ENCODE measurements at places on chromosomes 7 and 10.

- DNase-seq = no peak
Measured at GRCh38 chr10:14740684-14741247, 33.9 kb downstream of the FAM107B start.

DNA sequence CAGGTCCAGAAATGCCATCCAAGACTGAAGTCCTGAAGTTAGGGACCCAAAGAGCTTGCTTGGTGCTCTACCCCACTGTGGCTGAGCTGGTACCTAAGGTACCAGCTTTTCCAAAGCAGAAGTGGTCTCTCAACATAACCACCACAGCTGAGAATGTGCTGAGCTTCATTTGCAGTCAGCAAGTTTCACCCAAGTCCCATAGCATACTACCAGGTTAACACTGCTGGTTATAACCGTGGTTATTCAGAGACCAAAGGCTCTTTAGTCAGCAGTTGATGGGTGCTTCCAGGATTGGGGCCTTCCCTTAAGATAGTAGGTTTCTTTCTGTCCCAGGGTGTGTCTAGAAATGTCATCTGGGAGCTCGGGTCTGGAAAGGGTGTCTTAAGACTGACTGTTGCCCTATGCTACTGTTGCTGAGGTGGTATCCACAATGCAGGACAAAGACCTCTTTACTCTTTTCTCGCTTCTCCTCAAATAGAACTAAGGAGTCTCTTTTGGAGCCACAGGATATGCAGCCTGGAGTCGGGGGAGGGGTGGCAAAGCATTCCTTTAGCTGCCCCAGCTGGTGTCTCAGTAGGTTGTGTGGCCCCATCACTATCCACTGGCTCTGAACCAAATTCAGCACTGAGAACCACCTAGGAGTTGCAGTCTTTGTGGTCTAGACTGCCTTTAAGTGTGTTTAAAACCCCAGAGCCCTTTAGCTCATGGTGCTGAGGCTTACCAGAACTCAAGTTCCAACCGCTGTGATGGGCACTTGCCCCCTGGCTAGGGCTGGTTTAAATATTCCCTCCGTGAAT is 354.9 kb upstream of the SEMA3C start:
- no peak for DNase-seq

DNA sequence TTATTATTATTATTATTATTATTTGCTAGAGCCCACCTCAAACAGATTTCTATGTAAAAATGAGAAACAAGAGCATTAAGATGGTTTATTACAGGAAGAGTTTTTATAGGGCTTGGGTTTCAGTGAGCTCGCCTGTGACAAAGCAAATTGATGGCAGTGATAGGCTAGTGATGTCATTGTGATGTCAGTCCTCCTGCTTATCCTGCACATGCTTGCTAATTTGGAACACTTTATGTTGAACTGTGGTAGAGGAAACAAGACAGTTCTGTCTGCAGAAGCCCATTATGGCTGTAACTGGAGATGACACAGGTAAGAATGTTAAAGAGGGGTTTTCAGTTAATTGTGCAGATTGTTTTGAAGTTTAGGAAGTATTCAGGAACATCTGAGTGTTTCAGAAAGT is 68.3 kb downstream of the CREM start:
- DNase-seq = peak; percentile 79

DNA sequence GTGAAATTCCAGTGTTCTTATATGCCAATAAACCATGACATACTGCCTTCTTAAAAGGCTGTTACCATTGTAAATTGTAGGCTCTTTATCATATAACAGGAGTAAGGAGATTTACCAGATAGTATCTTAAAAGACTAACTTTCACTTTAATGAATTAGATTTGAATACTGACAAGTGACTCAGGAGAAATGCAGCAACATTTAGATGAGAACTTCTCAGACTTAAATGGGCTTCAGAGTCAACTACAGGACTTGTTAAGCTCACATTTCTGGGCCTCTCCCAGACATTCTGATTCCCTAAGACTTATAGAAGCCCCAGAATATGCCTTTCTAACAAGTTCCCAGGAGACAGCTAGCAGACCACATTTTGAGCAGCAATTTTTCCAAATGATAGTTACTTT is 466.3 kb downstream of the ARL4A start:
- no peak for DNase-seq

DNA sequence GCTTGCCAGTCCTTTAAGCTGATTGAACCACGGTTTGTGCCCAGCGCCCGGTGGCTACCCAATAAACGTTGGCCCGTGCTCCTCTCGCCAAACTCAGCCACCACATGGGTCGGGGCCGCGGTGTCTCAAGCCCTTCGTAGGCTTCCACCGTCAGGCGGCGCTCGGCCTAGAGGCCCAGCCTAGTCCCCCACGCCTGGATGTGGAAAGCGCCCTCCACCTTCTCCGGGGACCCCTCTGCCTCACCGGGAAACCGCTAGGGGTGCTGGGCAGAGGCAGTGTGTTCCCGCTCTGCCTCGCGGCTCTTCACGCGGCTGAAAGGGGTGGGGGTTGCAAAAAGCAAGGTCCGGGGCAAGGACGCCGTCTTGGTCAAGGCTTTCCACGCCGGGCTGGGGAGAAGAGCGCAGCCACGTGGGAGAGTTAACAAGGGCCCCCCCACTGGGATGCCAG is 29.8 kb downstream of the LEP start:
- peak; percentile 77 for DNase-seq

DNA sequence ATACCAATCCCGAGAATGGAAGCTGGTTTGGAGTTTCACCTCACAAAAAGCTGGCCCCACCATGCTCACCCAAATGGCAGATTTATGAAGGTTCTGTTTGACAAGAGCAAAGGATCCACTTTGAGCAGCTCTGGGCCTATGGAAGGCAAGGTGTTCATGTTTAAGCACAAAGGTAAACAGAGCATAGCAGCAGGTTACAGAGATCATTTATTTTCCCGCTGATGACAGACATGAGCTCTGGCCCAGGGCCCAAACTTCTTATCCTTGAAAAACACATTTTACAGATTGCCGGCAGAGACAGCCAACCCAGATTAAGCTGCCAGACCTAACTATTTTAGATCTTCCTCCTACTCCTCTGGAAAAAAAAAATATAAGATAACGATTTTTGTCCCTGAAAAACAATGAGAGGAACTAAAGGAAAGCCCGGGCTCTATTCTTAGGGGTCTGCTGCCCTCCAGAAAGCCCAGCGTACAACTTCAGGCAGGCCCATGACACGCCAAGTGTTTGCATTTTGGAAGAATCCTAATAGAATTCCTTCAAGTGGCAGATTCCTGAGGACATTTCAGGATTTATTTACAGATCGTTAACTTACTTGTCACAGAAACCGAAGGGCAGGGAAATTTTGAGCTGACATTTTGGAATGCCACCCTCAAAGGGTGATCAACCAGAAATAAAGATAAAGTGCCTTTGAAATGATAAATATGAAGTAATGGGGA is 40.0 kb downstream of the SYPL1 start:
- DNase-seq = peak; percentile 83

DNA sequence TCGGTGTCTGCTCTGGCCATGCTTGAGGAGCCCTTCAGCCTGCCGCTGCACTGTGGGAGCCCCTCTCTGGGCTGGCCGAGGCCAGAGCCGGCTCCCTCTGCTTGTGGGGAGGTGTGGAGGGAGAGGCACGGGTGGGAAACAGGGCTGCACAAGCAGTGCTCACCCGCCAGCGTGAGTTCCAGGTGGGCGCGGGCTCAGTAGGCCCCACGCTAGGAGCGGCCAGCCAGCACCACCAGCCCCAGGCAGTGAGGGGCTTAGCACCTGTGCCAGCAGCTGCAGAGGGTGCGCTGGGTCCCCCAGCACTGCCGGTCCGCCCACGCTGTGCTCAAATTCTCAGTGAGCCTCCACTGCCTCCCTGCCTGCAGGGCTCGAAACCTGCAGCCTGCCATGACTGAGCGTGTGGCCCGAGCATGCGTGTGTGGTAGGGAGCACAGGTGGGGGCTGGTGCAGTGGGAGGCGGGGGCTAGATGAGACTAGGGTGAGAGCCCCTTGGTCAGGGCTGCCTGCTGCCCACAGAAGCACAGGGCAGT is 223.0 kb downstream of the ZNF248 start:
- DNase-seq = no peak

GRCh38 chr7:134395604-134396003 is 63.3 kb downstream of the AKR1B1 start:
- DNase-seq = no peak

- no peak for DNase-seq
Measured at GRCh38 chr10:32621969-32622368, 176.0 kb downstream of the CCDC7 start.

DNA sequence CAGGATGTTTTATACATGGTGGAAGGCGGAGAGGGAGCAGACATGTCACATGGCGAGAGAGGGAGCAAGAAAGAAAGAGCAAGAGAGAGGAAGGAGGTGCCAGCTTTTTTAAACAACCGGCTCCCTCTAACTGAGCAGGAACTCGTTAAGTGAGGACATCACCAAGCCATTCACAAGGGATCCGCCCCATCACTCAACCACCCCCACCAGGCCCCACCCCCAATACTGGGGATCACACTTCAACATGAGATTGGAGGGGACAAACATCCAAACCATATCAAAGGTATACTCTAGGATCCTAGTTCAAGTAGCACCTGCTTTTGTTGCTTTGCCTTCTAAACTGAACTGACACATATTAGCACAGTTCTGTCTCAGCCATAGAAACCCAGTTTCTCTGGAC is 141.9 kb upstream of the KLF14 start:
- no peak for DNase-seq

DNA sequence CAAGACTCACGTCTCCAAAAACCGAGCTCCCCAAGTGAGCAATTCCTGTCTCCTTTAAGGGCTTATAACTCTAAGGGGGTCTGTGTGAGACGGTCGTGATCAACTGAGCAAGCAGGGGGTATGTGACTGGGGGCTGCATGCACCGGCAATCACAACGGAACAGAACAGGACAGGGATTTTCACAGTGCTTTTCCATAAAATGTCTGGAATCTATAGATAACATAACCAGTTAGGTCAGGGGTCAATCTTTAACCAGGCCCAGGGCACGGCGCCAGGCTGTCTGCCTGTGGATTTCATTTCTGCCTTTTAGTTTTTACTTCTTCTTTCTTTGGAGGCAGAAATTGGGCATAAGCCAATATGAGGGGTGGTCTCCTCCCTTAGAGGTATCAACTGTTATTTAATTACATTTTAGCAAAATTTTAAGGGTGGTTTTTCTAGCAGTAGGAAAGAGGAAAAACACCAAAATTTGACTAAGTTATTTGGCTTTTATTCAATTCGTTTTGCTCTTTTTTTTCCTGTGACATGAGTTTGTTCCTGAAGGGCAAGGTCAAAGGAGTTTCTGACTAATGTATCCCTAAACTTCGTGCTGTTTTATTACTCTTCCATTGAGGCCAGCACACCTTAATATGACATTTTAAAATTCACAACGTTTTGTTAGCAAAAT is 121.4 kb upstream of the SEC61G start:
- DNase-seq = no peak

- peak; percentile 70 for DNase-seq
Measured at GRCh38 chr7:108014747-108015682, 12.1 kb upstream of the LAMB1 start.

DNA sequence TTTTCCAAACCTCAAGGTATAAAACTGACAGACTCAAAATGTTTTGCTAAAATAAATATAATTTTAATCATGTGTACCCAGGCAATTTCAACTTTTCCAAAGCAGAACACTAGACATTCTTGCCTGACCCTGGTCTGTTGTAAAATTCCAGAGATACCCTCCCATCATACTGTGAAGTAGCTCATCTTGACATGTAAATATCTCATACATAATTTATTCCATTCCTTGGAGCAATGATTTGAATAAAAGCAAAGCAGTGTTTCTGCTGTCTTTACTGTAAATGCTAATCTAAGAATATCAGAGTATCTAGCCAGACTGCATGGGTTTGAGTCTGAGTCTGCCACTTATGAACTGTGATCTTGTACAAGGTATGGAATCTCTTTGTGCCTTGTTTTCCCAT is 68.9 kb downstream of the TES start:
- no peak for DNase-seq

DNA sequence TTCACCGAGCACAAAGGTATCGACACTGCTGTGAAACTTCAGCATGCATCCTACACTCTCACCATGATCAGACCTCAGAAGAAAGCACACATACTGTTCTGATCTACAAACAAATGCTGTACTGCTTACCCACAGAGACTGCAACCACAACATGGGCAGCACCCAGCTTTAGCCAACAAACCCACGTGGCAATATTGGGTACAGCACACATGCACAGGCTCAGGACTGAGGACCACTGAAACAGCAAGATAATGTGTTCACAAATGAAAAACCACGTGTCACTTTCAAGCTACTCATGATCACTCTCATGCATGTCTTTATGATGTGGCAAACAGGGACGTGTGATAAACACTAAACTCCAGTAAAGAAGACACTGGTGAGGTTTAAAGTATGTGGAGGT is 119.3 kb upstream of the PTN start:
- DNase-seq = no peak

- DNase-seq = no peak
Measured at GRCh38 chr7:84497873-84498272, 303.3 kb upstream of the SEMA3A start.

DNA sequence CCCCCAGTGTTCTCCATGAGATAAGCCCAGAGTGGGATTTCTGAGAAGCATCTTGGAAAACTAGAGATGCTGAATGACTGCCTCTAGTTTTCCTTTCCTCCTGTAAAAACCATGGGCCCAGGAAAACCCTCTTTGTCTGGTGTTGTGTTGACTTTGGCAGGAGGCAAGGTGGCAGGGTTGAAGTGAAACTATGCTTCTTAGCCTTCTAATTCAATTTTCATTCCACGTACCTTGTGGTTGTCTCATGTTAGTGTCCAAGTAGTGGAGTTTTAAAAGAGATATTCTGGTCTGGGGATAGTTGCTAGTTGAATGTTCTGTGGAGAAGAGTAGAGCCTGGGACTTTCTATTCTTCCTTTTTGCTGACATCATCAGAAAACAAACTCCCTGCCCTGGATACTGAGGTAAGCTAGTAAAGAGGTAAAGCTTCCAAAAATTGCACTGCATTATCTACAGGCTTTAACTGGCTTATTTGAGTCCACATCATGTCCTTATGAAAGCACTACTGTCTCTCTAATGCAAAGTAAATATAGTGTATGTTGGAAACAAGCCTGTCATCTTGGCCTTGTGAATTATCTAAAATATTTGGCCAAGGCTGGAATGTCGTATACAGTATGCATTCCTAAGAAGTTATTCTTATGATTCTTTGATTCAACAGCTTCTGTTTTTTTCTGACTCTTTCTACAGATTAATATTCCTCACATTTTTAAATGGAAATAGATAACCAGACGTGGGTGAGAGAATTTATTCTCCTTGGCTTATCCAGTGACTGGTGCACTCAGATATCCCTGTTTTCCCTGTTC is at the start of gene OR2F2:
OR2F2 (plus strand) TSS at position 708 of the 800 bp plus-strand sequence; CDS start at position 708, 0 bp downstream.
- DNase-seq = no peak

- DNase-seq = no peak
Measured at GRCh38 chr7:157930441-157930840, 593.6 kb downstream of the DNAJB6 start.

GRCh38 chr7:2138146-2138765 is 94.5 kb downstream of the MAD1L1 start:
- DNase-seq = no peak

- DNase-seq = no peak
Measured at GRCh38 chr7:157760004-157760730, 423.4 kb downstream of the DNAJB6 start.

GRCh38 chr7:8434290-8435002 is 1.0 kb downstream of the NXPH1 start:
- peak; percentile 88 for DNase-seq
